ENCODE measurements at places on chromosomes 6 and 20. TPM values are rescaled to one million over a fixed set of nuclear protein-coding genes. Genes with fewer than 3 reads are reported as not detected.

The ZC2HC1B gene
- polyA plus RNA-seq, result not detected

The FGD2 gene
- polyA plus RNA-seq, result 2.7 TPM

The GNAS-AS1 gene
- polyA plus RNA-seq, result 0.15 TPM

GRCh38 chr6:31352683-31353383 lies 4.1 kb downstream of the HLA-B start:
- no peak for DNase-seq

The ARG1 gene
- not detected for polyA plus RNA-seq

DNA sequence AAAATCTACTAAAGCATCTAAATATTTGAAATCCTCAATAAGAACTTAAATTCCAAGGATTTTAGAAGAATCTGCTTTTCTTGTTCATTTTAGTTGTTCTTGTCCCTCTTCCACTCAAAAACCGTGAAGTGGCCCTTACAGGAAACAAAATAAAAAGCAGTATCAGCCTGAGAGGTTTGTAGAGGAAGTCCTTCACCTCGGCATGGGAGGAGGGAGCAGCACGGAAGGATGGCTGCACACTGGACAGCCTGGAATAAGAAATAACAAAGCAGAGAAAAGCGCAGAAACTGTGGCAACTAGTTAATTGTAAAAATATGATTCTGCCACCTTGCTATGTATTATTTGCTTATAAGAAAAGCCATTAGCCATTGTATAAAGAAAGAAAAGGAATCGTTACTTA lies 46.1 kb downstream of the RALGAPA2 start:
- no peak for DNase-seq

DNA sequence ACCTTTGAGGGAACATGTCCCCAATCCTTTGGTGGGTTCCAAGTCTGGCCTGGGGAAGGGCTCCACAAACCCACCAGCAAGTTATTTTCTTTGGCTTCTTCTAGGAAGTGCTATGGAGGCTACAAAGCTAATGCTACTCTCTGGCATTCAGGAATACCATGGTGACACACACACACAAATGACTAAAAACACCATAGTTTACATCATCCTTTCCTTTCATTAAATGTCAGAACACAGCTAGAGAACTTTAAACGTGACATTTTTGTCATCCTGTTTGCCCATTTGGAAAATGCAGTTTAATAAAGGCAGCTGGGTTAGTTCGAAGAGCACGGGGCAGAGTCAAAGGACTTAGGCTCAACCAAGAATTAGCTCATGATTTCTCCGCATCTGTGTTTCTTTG lies 40.2 kb upstream of the PROKR2 start:
- DNase-seq, result no peak

GRCh38 chr20:22546344-22546743 lies 38.0 kb downstream of the FOXA2 start:
- DNase-seq, result no peak

DNA sequence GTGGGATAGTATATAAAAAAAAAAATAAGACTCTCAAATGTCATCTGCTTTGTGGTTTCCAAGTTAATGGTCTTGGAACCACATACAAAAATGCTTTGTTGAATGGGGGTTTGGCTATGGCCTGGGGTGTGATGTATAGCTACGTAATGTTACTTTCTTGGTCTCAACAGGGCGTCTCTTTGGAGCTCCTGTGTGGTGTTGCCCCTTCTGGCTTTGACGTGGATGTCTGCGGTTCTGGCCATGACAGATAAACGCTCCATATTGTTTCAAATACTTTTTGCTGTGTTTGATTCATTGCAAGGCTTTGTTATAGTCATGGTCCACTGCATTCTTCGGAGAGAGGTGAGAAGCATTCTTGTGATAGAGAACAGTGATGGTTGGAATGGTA lies 457.7 kb downstream of the LMBRD1 start:
- no peak for DNase-seq

GRCh38 chr20:31669876-31670275 lies 32.2 kb downstream of the COX4I2 start:
- no peak for DNase-seq

The LGSN gene
- 0.06 TPM for polyA plus RNA-seq

- DNase-seq, result no peak
Measured at GRCh38 chr6:161057103-161058091, 65.8 kb downstream of the MAP3K4 start.

- no peak for DNase-seq
Measured at GRCh38 chr6:94953867-94954631, 623.3 kb upstream of the MANEA start.

The MRPL2 gene
- 74.8 TPM for polyA plus RNA-seq

The HRH3 gene
- polyA plus RNA-seq, result not detected

DNA sequence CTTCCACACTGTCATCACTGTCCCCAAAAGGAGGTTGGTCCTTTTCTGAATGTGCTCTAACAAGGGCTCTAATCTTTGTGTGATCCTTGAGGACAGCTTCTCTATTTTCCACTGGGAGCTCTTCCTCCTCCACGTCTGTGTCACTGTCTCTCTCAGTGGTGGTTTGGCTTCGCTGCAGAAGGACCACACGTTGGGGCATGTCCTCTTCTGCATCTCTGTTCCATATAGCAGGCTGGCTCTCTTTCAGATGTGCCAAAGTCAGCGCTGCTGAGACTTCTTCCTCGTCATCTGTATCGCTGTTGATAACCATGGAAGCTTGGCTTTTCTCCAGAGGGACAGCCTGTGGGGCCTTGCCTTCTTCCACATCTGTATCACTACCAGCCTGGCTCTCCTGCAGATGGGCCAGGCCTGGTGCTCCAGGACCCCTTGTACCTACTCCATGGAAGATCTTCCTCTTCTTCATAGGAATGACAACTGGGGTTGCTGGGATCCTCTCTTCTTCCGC lies 4.6 kb downstream of the MDC1 start:
- DNase-seq, result no peak

DNA sequence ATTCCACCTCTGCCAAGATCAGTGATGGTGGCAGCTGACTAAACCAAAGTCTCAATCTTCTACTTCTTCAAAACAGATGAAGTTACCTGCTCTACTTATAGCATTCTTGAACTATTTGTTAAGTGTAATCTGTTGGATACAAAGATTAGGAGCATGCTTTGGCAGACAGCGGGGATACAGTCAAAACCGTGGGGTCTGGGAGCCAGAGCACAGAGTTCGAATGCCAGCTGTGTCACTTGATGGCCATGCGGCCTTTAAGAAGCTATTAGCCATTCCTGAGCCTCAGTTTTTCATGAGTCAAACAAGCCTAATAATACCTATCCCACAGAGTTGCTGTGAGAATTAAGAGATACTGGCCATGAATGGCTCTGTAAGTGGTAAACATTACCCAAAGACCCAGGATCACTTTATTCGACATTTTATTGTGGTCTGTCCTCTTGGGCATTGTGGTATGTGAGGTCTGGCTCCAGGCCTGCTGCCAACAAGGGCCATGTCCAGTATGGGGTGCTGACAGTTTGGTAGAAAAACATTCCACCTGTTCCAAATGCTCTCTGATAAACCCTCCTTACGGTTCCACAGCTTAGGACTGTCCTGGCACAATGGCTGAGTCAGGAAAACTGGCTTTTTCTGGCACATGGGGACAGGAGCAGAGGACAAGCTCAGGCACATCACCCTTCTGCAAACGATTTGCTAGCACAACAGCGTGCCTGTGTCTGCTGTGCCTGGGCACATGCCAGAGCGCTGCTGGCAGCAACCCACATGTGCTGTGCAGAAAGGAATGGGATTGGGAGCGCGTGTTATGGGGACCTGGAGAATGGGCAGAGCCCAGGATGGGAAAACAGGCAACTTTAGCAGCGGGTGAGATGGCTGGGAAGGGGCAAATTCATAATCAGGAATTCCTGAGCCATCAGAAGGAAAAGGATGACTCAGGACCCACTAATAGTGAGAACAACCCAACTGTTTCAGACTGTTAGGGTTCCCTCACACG lies 15.7 kb upstream of the FAM83C start:
- DNase-seq, result peak; percentile 66

DNA sequence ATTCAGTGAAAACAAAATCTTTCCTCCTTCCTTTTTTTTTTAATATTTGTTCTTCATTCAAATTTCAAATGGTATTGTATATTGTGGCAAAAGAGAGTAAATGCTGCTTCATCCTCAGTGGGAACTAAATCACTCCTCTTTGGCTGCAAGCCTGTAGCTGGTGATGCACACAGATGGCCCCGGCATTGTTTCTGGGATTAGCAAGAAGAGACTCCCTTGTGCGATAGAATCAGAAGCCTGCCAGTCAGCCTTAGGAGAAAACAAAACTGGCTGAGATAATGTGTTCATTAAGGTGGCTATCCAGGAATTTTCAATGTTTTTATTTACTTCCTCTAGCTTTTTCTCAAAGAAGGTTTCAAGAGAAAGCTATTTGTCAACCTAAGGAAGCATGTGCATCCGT lies 20.7 kb upstream of the ELOVL2 start:
- no peak for DNase-seq

DNA sequence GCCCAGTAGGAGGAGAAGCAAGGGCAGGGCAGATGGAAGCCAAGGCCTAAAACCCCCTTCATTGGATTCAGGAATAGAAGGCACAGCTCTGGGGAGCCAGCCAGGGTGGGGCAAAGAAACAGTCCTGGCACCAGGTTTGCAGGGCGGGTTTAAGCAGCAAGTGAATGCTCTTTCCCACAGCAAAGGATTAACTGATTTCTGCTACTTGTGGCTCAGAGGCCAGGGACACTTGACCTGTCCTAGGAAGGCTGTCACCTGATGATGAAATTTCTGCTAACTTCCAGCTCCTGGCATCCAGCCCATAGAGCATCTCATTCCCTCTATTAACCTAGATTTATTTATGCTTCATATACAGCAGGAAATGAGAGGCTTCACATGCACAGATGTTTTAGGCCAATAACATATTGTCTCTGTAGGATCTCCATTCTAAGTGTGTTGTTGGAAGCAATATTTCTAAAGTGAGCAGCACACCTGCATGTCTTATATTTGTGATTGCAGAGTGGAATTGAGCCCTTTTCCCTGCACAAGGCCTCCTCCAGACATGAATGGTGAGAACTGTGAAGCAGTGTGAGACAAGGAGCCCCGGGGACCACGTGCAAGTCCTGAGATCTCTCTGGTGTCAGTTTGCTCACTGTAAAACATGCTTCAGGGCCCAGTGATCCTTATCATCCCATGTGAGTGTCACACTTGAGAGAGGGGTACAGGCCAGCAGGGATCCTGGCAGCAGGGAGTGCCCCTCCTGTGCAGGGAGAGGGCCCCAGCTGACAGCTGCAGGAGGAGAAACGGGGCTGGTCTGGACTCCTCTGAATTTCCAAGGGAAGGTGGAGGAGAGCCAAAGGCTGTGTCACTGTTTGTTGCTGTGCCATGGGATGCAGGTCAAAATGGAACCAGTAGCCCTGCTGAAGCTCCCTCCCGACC lies 41.1 kb upstream of the CST5 start:
- DNase-seq, result no peak

The CNR1 gene
- 0.31 TPM for polyA plus RNA-seq

GRCh38 chr6:56021943-56022342 lies 146.6 kb upstream of the BMP5 start:
- no peak for DNase-seq

DNA sequence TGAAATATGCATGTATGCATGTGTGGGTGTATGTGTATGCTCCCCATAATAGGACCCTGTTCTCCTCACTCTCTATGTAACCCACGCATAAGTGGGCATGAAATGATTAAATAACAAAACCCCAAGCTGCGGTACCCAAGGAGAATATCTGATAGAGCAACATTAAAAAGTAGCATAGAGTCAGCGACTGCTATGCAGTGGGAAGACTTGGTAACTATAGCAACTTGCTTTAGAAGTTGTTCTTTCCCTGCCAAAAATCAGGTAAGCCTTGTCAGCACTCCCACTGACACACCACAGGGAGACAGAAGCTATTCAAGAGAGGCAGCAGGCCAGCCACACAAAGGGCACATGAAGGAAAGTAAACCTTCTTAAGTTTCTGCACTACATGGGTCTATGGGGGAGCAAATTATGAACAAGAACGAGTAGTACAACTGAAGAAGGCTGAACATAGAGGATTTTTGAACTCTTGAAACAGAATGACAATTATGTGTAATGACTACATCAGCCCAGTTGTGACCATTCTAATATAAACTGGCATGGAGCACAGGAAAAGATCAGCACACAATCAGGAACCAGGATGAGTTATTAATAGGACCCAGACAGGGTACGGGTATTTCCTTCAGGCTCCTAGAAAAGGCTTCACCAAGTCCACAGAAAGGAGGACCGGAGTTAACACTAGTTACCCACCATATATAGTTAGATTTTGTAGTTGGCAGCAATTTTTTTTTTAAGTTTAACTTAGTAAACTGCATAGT lies 89.9 kb downstream of the GPR6 start:
- no peak for DNase-seq

The TMEM170B gene
- 1.1 TPM for polyA plus RNA-seq

The EFCAB8 gene
- polyA plus RNA-seq, result not detected

The TRIM40 gene
- not detected for polyA plus RNA-seq

The NELFCD gene
- 34.7 TPM for polyA plus RNA-seq

DNA sequence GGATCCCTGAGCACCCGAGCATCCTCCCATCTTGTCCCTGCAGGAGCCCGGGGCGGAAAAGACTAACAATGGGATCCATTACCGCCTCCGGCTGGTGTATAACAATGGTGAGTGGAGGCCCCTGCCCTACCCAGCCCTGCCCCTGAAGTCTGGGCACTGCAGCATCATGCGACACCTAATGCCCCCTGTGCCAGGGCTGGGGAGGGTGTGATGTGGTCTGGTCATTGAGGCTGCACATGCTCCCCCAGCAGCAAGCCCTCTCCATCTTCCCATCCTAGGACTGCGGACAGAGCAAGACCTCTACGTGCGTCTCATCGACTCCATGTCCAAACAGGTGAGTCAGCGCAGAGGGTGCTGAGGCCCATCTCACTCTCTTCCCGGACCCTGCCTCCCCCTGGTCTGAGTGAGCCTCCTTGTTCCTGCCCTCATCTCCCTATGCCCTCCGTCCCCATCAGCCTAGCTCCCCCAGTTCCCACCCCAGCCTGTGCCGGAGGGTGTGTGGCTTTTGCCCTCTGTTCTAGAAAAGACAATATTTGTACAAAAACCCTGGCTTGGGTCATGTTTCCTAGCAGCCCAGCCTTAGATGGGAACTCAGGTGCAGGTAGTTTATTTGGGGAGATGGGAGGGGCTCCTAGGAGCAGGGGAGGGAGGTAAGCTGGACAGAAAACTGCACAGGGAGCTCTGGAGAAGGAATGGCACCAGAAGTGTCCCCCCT lies 13.5 kb downstream of the EBF4 start:
- DNase-seq, result no peak

DNA sequence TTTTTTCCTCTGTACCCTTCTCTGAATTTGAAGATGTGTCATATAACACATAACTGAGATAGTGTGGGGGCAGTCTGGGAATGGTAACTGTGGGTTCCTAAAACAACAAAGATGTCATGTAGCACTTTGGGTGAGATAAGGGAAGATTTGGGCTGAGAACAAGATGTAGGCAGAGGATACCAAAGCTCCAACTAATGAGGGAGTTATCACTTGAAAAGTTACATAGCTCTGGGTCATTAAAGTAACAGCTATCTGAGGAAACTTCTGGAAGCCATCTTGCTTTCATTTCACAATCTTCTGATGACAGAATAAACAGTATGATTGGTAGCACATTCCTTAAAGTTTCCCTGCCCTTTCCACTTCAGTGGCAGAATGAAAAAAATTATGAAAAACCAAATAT lies 255.4 kb downstream of the TBX18 start:
- DNase-seq, result no peak

The WFDC10B gene
- polyA plus RNA-seq, result not detected

The HLA-DOB gene
- polyA plus RNA-seq, result 0.81 TPM

The TAGAP gene
- 0.93 TPM for polyA plus RNA-seq

The SOX18 gene
- polyA plus RNA-seq, result 6.2 TPM

GRCh38 chr20:32526541-32526940 lies 58.6 kb downstream of the NOL4L start:
- DNase-seq, result no peak
